ENCODE measurements at places on chromosomes 6 and 20.

DNA sequence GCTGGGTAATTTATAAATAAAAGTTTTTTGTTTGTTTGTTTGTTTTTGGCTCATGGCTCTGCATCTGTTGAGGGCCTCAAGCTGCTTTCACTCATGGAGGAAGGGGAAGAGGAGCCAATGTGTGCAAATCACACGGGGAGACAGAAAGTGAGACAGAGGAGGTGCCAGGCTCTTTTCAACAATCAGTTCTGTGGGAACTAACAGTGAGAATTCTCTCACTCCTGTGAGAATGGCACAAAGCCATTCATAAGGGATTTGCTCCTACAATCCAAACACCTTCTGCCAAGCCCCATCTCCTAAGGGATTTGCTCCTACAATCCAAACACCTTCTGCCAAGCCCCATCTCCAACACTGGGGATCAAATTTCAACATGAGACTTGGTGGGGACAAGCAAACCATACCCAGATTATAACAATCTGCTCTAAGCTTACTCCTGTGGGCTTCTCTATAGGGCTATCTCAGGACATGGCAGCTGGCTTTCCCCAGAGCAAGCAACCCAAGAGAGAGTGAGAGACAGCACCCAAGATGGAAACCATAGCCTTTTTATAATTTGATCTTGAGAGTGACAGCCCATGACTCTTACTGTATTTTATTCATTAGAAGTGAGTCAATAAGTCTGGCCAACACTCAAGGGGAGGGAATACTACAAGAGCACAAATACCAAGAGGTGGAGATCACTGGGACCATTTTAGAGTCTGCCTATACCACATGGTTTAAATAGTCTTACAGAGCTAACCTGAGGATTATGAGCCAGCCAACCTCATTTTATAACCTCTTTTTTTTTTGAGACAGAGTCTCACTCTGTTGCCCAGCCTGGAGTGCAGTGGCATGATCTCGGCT lies 22.8 kb upstream of the LRRC1 start:
- DNase-seq = no peak

- DNase-seq = no peak
These were observed 4.5 kb downstream of the IGF2R start for GRCh38 chr6:159973406-159973805.

- no peak for DNase-seq
These were observed 76.8 kb downstream of the MKKS start for GRCh38 chr20:10357061-10357708.

- no peak for DNase-seq
These were observed 23.7 kb downstream of the SPATA2 start for GRCh38 chr20:49891476-49892110.

All from head of caudate nucleus (tissue), 42 donors.